NCI-H1105 (cell line): ENCODE measurements at places on chromosomes 4 and X.

DNA sequence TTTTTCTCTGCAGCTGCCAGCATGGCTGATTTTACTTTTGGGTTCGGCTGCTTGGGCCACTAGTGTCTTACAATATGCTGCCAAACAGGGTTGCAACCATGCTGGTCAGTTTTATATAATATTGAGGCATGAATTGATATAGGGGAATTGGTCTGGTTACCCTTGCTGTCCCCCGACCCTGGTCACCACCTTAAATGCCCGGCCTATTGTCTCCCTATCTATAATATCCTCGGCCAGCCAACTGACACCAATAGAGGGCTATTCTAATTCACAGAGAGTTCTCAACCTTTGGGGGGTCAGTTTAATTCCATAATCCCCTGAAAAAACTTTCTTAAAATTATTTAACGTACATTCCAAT is 28.7 kb downstream of the SULT1E1 start:
- DNase-seq, result no peak

GRCh38 chr4:103032574-103032973 is 13.1 kb upstream of the SLC9B1 start:
- DNase-seq, result no peak

- no peak for DNase-seq
These were observed 976.8 kb upstream of the ADGRL3 start for GRCh38 chr4:60223208-60223923.

DNA sequence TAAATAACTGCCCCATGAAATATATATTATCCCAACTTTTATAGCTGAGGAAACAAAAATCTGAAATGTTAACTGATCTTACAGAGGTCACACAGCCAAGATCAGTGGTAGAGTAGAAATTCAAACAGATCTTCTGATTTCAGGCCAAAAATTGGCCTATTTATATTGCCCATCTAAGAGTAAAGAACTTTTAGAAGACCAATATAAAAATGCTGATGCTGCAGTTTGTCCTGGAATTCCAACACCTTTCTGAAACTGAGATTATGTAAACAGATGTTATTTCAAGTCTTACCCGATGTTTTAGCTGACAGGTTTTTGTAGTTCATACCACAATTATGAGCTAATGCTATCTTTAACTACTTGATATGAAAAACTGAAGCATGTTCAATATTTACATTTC is 51.1 kb downstream of the SPANXN3 start:
- DNase-seq, result no peak

DNA sequence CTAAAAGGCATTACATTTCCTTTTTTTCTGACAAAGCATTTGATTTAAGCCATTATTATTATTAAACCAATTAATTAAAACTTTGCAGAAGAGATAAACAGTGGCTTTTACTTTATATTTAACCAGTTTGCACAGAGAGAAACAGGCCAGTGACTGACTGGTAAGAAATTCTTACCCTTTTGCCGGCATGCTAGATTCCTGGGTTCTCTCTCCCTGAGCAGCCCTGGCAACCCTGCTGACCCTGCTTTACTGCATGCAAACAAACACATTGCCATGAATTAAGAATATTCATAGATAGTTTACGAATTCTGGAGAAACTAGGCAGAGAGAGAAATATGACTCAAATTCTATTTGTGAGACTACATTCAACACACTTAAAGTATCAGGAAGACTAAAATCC is 1381.4 kb upstream of the IGFBP7 start:
- no peak for DNase-seq

DNA sequence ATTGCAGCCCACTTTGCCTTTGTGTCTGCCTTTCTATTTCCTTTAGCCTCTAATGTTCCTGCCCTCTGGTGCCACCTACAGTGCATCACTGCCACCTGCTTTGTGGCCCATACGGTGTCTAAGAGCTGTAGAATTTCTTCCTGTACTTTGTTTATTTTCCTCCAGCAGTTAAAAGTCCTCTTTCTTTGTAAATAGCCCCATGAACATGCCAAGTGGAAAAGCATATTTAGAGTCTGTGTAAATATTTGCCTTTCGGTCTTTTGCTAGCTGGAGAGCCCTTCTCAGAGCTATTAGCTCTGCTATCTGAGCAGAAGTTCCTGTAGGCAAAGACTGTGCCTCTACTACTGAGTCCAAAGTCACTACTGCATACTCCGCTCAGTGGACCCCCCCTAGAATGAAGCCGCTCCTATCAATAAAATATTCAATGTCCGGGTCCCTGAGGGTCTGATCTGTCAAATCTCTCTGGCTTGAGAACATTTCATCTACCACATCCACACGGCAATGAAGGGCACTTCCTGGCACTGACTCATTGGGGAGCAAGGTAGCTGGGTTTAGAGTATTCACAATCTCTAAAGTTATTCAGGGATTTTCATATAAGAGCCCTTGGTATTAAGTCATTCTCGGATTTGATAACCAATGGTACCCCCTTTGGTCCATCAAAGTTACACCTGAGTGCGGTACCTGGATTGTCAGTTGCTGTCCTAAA is 36.3 kb downstream of the SULT1E1 start:
- DNase-seq, result peak; percentile 10

GRCh38 chr4:38857354-38858096 is 908 bp upstream of the TLR6 start:
- DNase-seq, result no peak

- DNase-seq, result no peak
These were observed 201.1 kb upstream of the FAT1 start for GRCh38 chr4:186924723-186925122.

- no peak for DNase-seq
These were observed 7.2 kb downstream of the ARHGAP24 start for GRCh38 chr4:85482010-85482738.

- no peak for DNase-seq
These were observed 718 bp downstream of the SPIN3 start for GRCh38 chrX:56994375-56995270.

- no peak for DNase-seq
These were observed 27.8 kb downstream of the SNX25 start for GRCh38 chr4:185237175-185237574.

- no peak for DNase-seq
These were observed 11.2 kb upstream of the DACH2 start for GRCh38 chrX:86137071-86137470.

GRCh38 chr4:148076964-148077363 is 345.1 kb downstream of the ARHGAP10 start:
- DNase-seq, result no peak

GRCh38 chr4:161907590-161907955 is 256.2 kb downstream of the FSTL5 start:
- no peak for DNase-seq

GRCh38 chr4:127642169-127642568 is 9.4 kb downstream of the INTU start:
- DNase-seq, result no peak

DNA sequence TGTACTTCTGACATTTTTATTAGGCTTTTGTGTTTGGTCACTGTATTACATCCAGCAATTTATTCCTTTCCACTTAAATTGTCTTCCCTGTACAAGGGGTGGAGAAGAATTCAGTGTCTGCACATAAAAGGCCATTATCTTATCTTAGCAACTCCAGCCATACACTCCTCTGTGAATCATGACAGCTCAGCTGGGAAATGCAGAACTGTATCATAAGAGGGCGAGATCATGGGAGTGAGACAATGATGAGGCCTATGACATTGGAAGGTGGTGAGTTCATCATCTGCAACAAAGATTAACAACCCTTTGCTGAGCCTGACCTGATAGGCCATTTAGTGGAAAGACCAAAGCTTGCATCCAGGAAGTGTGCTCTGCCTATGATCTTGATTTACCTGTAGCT is 33.3 kb downstream of the SLIT2 start:
- no peak for DNase-seq

- DNase-seq, result no peak
These were observed 548.2 kb upstream of the CNKSR2 start for GRCh38 chrX:20825984-20826383.

- no peak for DNase-seq
These were observed 6.5 kb downstream of the ZNF280C start for GRCh38 chrX:130262231-130262630.

DNA sequence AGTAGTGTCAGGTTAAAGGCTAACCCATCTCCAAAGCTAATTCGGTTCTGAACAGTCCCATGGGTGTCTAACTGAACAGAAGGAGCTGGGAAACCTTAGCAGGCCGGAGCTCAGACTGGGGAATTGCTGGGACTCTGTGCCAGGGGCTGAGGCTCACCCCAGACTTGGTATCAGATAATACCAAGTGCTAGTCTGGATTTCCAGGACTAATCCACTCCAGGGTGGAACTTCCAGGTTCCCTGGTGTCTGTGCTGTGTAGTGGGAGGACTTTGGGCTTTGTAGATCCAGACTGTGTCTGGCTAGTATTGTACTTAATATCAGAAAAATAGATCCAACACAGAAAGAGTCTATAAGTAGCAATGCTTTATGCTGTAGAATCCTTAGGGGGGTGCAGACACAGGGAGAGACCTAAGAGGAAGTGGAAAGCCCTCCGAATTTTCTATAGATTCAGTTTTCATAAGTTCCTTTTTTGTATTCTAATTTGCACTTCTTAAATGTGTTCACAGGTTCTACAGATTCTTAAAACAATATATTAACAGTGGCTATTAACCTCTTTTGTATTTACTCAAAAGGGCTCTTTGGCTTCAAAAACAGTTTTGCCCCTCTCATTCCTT is 4.1 kb downstream of the ZNF827 start:
- DNase-seq, result no peak

DNA sequence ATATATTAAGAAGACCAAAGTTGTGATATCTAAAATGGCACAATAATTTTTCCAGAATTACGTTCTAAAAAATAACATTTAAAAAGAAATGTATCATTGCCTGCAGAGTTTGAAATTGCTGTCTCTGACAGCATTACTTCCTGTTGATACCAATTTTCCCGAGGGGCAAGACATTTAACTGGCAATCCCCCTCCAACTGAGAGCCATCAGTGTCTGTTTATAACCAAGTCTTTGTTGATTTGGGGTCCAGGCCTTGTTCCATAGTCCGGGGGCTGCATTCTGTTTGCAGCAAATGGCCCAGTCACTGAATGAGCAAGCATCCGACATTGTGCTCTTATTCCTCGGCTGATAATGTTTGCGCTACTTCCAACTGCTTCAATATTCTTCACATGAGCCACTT is 231.5 kb downstream of the NAF1 start:
- no peak for DNase-seq

GRCh38 chr4:159106636-159107035 is 3.8 kb downstream of the RAPGEF2 start:
- DNase-seq, result no peak

DNA sequence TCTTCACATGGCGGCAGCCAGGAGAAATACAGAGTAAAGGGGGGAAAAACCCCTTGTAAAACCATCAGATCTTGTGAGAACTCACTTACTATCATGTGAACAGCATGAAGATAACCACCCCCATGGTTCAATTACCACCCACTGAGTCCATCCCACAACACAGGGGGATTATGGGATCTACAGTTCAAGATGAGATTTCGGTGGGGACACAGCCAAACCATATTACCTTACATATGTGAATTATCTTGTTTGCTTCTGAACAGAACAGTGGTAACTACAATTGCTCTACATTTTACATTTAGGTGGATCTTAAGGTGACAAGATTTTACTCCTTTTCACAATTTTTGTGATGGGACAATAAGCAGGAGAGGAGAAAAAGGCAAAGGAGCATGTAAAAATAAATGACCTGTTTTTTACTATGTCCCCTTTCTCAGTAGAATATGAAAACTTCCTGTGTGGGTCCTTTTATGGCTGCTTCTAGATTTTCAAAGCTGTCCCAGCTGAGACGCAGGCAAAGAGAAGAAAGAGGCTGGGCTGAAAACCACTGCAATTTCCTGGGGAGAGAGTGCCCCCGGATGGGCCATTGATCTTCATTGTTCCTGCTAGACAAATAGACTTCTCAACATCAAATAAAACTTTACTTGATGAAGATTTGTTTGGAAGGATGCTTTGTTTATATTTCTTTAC is 45.9 kb upstream of the PGM2 start:
- no peak for DNase-seq

DNA sequence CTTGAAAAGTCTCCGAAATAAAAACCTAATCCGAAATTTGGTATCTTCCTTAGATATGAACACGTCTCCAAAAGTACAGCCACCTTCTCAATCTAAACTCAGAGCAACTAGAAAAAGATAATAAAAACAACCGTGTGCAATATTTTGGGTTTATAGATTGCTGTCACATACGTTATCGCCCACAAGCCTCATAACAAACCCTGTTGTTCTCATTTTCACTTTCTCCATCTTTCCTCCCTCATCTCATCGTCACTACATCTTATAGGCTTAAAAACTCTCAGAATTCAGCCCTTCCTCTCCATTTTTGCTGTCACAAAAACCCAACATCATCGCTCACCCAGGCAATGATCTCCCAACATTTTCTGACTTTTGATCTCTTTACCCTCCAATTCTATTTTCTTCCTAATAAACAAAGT is 448 bp upstream of the SCFD2 start:
- DNase-seq, result no peak

GRCh38 chr4:159071178-159071968 is 31.5 kb upstream of the RAPGEF2 start:
- no peak for DNase-seq

DNA sequence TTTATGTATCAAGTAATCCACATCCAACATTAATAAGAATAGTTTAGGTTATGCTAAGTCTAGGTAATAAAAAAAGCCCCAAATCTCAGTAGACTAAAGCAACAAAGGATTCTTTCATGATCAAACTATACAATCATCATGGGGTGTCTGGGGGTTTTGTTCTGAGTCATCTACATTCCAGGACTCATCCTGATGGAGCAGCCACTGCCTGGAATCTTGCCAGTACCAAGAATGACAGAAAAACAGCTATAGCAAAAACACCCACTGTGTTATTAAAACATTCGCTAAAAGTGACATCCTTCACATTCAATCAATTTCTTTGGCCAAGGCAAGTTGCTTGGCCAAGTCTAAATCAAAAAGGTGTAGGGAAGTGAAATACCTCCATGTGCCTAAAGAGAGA is 3.9 kb upstream of the ARHGEF38 start:
- DNase-seq, result no peak

- DNase-seq, result no peak
These were observed 129.3 kb downstream of the AMELX start for GRCh38 chrX:11422525-11422857.

GRCh38 chr4:3711183-3712111 is 54.7 kb upstream of the ADRA2C start:
- DNase-seq, result no peak

DNA sequence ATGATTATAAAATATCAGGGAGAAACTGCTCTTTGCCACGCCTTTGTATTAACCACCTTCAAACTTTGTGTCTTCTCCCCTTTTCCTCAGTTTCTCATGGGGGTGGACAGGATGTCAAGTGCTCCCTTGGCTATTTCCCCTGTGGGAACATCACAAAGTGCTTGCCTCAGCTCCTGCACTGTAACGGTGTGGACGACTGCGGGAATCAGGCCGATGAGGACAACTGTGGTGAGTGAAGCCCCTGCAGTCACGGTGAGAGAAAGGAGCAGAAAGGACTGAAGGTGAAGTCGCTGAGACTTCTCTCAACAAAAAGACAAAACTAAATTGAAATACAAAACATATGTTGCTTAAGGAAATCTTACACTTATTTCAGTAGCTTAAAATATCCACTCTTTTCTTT is 50.9 kb downstream of the RXFP1 start:
- no peak for DNase-seq
